Activated gamma-delta T cell treated with Interleukin-2 at 50 U/mL for 16 hours (primary cell): ENCODE measurements at places on chromosomes 12 and 14.

GRCh38 chr12:22474970-22475720, 69.2 kb downstream of the C2CD5 start:
- no peak for DNase-seq

GRCh38 chr14:31881531-31882310, 195.4 kb upstream of the ARHGAP5 start:
- DNase-seq = no peak

DNA sequence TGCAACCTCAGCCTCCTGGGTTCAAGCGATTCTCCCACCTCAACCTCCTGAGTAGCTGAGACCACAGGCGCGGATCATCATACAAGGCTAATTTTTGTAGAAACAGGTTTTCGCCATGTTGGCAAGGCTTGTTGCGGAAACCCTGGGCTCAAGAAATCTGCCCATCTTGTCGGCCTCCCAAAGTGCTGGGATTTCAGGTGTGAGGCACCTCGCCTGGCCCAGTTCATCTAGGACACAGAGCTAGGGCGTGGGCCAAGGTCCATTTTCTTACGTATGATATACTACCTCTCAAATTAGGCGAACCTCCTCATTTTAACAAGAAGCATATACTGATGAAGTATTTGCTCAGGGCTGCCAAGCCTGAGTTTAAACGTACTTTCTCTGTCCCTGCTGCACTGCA, 2.1 kb downstream of the RPS29 start:
- no peak for DNase-seq

DNA sequence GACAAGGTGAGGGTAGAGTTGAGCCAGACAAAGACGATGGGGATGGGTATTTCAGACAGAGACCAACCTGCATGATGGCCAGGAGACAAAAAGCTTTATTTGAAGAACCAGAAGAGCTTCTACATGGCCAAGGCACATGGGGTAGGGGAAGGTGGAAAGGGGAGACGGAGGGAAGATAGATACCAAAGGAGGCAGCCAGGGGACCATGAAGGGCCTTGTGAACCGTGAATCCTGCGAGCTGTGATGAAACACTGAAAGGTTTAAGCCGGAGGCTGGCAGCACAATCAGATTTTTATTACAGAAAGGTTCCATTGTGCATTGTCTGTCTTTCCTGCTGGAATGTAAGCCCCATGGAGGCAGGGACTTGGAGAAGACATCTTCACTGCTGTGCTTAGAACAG, 72.4 kb downstream of the PLXNC1 start:
- no peak for DNase-seq

- no peak for DNase-seq
Observed at GRCh38 chr12:16163901-16164300, 113.6 kb downstream of the SLC15A5 start.

DNA sequence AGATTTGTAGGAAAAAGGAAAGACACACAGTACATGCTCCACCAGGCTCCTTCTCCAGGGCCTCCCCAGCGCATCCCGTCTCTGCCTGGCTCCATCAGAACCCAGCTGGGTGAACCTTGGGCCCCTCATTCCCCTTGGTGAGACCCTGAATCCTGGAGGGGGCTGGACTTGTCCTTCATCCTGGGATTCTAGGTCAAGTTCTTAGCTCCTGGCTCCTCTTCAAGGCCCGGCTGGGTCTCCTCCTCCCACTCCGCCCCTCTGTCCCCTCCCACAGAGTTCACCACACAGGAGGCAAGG, 49.2 kb downstream of the PSMA6 start:
- no peak for DNase-seq

DNA sequence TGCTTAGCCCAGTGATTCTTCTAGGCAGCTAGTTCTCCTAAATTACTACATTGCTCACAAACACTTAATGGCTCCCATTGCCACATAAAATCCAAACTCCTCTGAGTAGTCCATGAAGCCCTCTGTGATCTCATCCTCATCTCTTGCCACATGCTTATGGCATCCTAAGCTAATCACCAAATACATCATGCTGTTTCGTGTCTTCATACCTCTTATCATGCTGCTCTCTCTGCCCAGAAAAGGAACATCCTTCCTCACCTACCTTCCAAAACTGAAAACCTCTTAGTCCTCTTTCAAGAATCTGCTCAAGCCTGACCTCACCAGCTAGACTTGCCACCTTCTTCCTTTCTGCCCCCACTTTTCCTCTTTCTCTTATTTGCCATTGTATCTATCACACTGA, 108.5 kb downstream of the DUSP6 start:
- no peak for DNase-seq

- DNase-seq = no peak
Observed at GRCh38 chr12:111791507-111791906, 24.8 kb downstream of the ALDH2 start.

DNA sequence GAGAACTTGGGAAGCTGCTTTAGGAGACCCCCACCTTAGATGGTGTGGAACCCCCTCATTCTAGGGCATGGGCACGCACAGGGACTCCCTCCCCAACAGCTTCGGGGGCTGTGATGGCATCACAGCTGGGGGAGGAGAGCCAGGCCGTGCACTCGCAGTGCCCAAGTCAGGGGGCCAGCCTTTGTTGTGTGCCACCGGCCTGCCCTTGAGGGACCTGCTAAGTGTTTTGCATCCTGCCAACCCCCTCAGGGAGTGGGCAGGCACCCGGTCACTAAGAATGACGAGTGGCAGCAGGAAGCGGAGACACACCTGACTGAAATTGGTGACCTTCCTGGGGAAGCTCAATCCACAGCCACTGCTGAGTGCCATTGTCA, 334.9 kb upstream of the SFSWAP start:
- no peak for DNase-seq

DNA sequence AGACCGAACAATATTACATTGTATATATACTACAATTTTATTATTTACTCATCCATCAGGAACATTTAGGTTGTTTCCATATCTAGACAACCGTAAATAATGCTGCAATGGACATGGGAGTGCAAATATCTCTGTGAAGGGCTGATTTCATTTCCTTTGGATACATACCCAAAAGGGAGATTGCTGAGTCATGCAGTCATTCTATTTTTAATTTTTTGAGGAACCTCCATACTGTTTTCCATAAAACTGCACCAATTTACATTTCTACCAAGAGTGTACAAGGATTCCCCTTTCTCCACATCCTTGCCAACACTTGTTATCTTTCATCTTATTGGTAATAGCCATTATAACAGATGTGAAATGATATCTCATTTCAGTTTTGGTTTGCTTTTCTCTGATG, 84.7 kb downstream of the SLC41A2 start:
- DNase-seq = no peak

DNA sequence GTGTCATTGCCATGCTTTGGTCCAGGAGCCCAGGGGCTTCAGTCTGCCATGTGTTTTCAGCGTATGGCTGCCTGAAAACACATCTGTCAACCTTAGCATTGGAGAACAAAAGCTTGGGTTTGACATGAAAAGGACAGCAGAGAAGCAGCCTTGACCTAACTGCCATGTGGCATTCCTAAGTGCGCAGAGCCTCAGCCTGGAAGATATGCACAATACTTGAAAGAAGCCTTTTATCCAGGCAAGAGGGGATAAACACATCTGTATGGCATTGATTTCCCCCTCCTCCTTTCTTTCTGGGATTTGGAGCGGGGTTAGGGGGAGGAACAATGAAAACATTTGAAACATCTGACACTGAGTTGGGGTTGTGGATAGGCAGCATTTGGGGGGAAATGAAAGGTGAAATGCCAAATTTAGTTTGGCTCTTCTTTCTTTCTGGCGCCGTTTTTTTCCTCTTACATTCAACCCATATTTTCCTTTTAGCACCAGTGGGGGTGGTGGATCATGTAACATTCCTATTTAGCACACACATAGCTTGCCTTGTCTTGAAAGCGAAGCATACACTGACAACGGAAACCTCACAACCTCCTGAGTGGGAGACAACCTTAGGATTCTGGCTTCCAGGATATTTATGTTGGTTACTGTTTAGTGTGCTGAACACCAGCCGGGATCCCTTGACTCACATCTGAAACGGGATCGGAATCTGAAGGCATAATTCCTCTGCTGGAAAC, 177.0 kb downstream of the C12orf75 start:
- DNase-seq = no peak

DNA sequence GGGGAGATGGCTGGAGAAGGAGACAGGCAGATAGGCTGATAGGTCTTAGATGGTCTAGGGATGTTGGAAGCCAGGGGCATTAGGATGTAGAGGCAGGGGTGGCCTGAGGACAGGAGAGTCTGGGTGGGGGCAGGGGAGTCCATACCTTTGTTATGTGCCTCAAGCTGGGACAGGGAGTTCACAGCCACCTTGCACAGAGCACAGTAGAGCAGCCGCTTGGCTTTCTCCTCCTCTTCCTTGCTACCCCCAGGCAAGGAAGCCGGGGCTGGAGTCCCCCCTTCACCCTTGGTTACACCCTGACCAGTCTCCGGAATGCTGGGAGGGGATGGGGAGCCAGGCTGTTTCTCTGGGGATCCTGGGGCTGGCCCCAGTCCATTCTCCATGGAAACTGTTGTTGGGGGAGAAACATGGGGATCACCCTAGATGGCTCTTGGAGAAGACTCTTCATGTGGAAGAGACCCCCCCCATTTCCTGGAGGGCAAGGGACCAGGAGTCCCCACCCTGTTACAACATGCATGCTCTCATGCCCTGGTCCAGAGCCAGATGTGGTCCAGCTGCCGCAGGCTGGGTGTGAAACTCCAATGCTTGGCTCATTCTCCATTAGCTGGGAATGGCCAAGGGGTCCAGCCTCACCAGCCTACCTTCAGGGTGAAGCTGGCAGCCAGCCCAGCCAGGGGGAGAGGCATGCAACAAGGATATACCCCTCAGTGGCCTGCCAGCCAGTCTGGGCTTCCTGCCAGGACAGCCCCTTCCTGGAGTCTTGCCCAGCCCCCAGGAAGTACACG, 7.2 kb upstream of the GPR84 start:
- DNase-seq = no peak

- no peak for DNase-seq
Observed at GRCh38 chr14:83163016-83163415, 1629.4 kb upstream of the SEL1L start.

GRCh38 chr12:94284046-94284445, 135.7 kb downstream of the PLXNC1 start:
- DNase-seq = no peak

DNA sequence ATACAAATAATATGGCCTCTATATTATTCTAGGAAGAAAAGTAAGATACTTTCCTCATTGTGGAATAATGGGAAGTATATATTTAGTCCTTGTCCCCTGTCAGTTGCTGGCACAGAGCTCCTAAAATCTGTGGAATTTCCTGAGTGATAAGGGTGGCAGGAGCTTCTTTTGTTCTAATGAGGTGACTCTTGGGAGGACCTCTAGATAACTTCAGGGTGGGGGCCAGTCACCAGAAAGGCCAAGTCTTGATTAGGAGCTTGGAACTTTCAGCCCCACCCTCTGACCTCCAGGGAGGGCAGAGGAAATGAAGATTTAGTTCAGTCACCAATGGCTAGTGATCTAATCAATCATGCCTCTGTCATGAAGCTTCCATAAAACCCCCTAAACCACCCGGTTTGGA, 179.9 kb upstream of the PRICKLE1 start:
- no peak for DNase-seq

DNA sequence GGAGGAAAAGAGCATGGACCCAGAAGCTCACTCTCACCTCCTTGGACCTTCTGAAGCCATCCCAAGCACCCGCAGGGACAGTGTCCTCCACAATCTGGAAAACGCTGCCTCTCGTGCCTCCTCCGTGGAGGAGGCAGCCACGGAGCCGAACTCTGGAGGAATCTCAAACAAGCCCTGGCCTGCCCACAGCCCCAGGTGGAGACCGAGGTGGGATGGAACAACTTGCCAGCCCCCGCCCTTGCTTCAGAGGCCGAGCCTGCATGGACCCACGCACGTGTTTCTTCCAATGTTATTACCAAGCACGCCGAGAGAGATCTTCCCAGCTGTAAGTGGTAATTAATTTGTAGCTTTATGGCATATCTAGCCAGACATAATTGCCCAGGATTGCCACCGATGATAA, 61.3 kb downstream of the SCARB1 start:
- DNase-seq = no peak

- no peak for DNase-seq
Observed at GRCh38 chr12:66074561-66074960, 56.0 kb downstream of the LLPH start.

- no peak for DNase-seq
Observed at GRCh38 chr12:50246873-50247612, 36.3 kb downstream of the LIMA1 start.

- no peak for DNase-seq
Observed at GRCh38 chr14:103802356-103802755, 45.0 kb downstream of the PPP1R13B start.

DNA sequence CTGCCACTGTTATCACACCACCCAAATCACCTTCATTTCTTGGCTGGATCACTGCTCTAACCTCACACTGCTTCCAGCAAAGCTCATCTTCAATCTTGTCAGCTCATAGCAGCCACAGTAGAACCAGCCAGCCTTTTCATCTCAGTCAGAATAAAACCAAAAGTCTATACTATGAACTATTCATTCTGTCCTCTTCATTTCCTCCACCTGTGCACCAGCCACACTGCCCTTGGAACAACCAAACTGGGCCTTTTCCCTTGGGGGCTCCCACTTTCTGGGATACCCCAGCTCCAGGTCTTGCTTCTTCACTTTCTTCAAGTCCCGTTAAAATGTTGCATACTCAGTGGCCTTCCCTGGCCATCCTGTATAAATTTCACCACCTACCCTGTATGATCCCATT, 234.4 kb upstream of the DAAM1 start:
- DNase-seq = no peak

DNA sequence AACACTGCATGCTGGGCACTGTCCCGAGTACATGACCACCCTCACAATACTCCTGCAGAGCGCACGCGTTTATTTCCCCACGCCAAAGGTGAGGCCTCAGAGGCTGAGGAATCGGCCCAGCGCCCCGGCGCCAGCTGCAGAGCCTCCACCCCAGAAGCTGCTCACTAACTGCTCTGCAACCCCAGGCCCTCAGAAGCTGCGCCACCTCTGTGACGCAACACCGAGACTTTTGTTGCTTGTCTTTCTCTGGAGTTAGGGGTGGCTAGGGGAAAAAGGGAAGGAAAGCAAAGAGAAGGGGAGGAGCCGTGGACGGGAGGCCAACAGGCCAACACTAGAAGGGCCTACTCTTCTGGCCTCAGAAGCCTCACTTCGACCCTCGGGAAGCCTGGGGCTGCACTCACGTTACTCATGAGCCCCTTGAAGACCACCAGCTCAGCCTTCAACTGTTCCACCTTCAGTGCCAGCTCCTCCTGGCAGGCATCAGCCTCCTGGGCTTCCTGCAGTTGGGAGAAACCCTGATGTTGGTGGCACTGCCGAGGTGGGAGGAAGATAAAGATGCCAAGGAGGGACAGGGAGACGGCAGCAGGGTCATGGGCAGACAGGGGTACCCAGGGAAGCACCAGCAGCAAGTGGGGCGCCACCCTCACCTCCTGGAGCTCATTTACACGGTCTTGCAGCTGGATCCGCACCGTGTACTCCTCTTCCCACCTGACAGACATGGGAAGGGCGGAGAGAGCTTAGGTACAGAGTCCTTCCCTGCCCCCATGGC, 5.4 kb downstream of the IFFO1 start:
- DNase-seq = no peak

DNA sequence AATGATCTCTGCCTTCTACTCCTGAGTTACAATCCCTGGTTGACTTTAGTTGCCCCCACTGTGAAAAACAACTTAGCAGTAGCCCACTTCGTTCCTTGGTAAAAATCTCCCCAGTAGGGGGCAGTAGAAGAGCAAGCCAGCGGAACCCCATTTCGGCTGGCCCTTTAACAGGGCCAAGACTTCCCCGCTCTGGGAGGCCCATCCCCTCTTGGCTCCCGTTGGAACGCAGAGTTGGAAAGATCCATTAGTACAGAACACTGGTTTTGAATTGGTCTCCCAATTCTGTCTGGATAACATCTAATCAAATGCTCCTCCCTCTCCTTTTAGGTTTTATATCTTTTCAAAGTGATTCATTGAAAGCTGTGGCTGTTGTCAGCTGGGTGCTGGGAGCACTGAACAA, 1133.3 kb downstream of the BCL11B start:
- DNase-seq = peak; percentile 68
